Sigmoid colon (tissue), 7 donors: ENCODE measurements at places on chromosomes 5 and 9.
A peak's percentile ranks its signal among the peaks of the same experiment; 100 is the strongest.

GRCh38 chr9:70439991-70440706, 25.7 kb upstream of the KLF9 start:
- H3K4me1 ChIP-seq: no peaks in the 10 kb centered on the region
- H3K36me3 ChIP-seq: no peaks in the 10 kb centered on the region
- no peaks in the 10 kb centered on the region for H3K27me3 ChIP-seq
- peak overlapping the region; percentile 59 for H3K27ac ChIP-seq
- H3K4me3 ChIP-seq: no peak overlapping the region

- H3K36me3 ChIP-seq: no peaks in the 10 kb centered on the region
- no peaks in the 10 kb centered on the region for H3K4me1 ChIP-seq
- no peaks in the 10 kb centered on the region for H3K27me3 ChIP-seq
- H3K27ac ChIP-seq: no peak overlapping the region
Measured at GRCh38 chr5:20307391-20307790, 319.4 kb upstream of the CDH18 start.

GRCh38 chr5:51039424-51040329, 343.6 kb upstream of the ISL1 start:
- H3K27ac ChIP-seq: no peak overlapping the region
- no peak overlapping the region for H3K4me3 ChIP-seq
- no peaks in the 10 kb centered on the region for H3K4me1 ChIP-seq
- H3K27me3 ChIP-seq: no peaks in the 10 kb centered on the region
- DNase-seq: no peak

DNA sequence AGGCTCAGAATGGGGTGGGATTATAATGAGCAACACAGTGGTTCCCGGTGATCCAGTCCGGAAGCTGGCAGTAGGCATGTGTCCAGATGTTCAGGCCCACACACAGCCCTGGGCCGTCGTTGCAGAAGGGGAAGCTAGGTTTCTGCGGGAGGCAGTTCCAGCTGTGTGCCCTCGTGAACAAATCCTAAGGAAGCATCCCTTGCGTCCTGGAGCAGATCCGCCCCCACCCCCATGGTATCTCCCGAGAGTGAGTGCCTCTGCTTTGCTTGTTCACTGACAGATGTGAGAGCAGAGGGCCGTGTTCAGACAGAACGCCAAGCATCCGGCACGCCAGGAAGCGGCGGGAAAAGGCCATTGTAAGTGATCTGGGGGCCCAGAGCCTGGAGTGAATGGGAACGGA, 104.8 kb downstream of the PDE6A start:
- peak overlapping the region; percentile 9 for H3K27ac ChIP-seq
- H3K4me1 ChIP-seq: no peaks in the 10 kb centered on the region
- DNase-seq: no peak
- no peaks in the 10 kb centered on the region for H3K27me3 ChIP-seq
- no peak overlapping the region for H3K4me3 ChIP-seq

GRCh38 chr5:136080113-136080482, 51.3 kb downstream of the TGFBI start:
- H3K27me3 ChIP-seq: no peaks in the 10 kb centered on the region
- H3K4me1 ChIP-seq: peaks cover 12% of the 10 kb centered on the region
- peak overlapping the region; percentile 35 for H3K4me3 ChIP-seq
- no peaks in the 10 kb centered on the region for H3K36me3 ChIP-seq
- H3K27ac ChIP-seq: no peak overlapping the region
- no peak for DNase-seq
